Frontal cortex (tissue), 4 donors: ENCODE measurements at places on chromosomes 3 and 15. TPM values are rescaled to one million over a fixed set of nuclear protein-coding genes. Genes with fewer than 3 reads are reported as not detected.

DNA sequence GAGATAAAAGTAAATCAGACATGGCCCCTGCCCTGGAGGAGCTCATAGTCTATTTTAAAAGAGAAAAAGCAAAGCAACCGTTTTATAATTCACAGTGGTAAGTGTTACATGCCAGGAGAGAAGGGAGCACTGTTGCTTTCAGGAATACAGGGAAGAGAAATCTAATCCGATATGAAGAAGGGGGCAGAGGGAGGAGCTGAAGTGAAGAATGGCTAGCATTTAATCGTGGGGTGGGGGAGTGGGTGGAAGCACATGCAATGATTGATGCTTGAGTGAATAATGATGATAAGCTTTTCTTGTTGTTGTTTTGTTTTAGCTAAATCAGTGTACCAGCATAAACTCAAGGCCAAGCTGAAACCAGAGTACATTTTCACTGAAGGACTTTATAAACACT lies 629.5 kb downstream of the MAGI1 start:
- DNase-seq: no peak

GRCh38 chr3:61181874-61182273 lies 69.4 kb downstream of the FHIT start:
- no peak for DNase-seq

DNA sequence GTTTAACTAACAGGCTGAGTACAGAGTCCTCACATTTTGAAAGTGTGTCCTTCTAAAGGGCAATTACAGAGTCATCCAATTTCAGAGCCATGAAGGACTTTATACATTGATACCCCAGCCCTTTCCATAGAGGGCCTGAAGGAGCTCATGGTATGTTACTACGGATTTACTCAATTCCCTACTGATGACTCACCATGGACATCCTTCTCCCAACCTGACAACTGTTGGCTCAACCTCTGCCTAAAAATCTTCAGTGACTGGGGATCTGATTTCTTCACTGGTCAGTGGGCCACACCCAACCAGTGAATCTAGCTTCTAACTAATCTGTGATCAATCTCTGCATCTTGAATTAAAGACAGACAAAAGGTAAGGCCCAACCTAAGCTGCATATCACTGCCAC lies 963.4 kb upstream of the CFAP20DC start:
- no peak for DNase-seq

DNA sequence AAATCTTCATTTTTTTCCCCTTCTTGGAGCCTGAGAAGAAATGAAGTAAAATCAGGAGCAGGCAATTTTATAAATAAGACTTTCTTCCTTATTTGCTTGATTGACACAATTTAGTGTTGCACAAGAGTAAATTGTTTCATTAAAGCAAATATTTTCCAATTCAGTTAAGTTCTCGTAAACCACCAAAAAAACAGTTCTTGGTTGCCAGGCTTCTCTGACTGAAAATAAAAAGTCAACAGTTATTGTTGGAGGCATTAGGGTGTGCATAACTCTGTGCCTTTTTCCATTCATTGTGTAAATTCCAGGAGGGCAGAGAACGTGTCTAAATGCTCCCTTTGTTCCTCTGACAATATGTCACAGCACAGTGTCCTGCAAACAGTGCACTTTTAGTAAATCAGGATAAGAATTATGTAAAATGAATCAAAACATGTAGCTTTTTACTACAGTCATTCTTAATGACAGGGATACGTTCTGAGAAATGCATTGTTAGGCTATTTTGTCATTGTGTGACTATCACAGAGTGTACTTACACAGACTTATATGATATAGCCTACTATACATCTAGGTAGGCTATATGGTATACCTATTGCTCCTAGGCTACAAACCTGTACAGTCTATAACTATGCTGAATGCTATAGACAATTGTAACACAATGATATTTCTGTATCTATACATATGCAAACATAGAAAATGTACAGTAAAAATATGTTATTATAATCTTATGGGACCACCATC lies at the start of gene CP:
Gene CP, minus strand, starts transcription at position 47 of the 735 bp plus-strand sequence. Its CDS starts 37 bp downstream, at position 10.
- no peak for DNase-seq

GRCh38 chr3:160675566-160676124 lies 1.3 kb upstream of the ARL14 start:
- no peak for DNase-seq

LRRC31 gene
- under 0.01 TPM for total RNA-seq

- DNase-seq: no peak
Observed at GRCh38 chr3:23217872-23218554, 14.9 kb downstream of the UBE2E2 start.

DNA sequence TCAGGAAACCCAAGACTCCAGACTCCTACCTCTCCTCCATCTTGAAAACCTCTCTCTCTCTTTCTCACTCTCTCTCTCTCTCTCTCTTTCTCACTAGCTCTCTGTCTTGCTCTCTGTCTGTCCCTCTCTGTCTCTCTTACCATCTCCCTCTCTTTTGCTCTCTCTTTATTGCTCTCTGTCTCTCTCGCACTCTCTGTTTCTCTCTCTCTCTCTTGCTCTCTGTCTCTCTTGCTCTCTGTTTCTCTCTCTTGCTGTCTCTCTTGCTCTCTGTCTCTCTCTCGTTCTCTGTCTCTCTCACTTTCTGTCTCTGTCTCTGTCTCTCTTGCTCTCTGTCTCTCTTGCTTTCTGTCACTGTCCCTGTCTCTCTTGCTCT lies 75.0 kb upstream of the NR2E3 start:
- no peak for DNase-seq

CHRM5 gene
- total RNA-seq: 0.41 TPM

SERPINI2 gene
- total RNA-seq: 0.41 TPM

CCK gene
- 54.6 TPM for total RNA-seq

- no peak for DNase-seq
Observed at GRCh38 chr3:160546727-160547126, 18.6 kb downstream of the KPNA4 start.

PRICKLE2 gene
- total RNA-seq: 84.0 TPM

DNA sequence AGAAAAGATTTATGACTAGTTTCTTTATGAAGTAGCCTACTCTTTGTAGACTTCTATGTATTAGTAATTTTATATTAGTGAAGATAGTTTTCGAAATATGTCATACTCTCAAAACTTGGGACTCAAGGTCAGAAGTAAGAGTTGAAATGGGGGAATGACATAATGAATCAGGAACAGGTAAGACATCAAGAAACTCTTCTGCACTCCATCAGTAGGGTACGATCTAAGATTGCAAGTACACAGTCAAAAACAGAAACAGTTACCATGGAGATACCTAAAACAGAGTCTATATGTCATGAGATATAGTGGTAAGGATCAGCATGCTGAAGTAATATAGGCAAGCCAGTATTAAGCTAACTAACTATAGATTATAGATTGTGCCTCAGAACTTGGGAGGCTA lies 187.0 kb upstream of the MLF1 start:
- DNase-seq: no peak

DNA sequence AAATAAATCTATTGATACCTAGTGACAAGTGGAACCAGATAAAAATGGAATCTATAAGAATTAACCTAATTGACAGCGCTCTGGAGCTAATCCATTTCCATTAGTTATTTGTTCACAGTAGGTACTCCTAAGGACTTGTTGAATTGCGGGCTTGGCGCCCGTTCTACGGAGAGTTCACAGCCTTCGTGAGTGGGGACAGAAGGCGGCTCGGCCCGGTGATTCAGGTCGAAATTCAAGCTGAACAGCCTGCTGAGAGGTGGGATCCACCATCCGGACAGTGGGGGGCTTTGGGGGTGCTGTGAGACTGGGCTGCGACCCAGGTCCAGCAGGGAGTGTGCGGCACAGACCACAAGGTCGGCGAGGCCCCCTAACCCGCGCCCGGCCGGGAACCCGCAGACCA lies 779 bp upstream of the CTNNB1 start:
- DNase-seq: no peak

ZFYVE19 gene
- 18.8 TPM for total RNA-seq

RGMA gene
- total RNA-seq: 6.1 TPM

GLDN gene
- 2.0 TPM for total RNA-seq

ARF4 gene
- total RNA-seq: 132 TPM

NR2F2 gene
- 4.9 TPM for total RNA-seq

EPB42 gene
- 2.0 TPM for total RNA-seq

- DNase-seq: peak; percentile 83
Observed at GRCh38 chr3:180601688-180602666, at the start of gene TTC14. TSS of gene TTC14 (plus strand) at chr3:180602163. CDS start at chr3:180602262, 99 bp downstream.

TRAIP gene
- total RNA-seq: 2.0 TPM

- no peak for DNase-seq
Observed at GRCh38 chr3:126546013-126546412, 12.7 kb downstream of the C3orf22 start.

DNA sequence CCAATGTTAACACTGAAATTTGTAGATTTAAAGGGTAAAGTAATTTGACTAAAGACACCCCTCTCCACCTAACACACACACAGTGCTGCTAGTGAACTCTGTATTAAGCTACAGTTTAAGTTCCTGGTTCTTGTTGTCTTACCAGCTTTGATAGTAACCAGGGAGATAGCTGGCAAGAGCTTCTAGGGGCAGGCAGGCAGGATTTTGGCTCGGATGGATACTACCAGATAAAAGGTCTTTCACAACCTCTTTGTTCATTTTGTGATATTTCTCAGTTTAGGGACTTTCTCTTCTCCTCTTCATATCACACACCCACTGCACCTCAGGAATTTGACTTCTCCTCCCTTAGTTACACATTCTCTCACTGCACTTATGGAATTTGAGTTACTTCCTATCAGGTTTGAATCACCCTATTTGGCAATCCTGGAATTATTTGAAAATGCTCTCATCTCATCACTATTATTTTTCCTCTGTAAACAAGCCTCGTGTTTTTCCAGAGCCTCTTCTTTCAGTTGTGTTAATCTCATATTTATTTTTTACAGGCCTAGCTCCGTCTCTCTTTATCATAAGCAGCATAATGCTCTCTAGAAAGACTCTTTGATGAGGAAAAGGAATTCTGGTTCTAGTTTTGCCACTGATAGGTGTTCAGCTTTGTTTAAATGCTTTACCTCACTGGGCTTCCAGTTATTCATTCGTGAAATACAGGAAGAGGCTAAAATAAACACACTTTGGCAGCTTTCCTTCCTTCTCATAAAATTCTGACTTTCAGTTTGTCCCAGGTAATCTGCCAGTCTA lies 23.0 kb upstream of the CLDN1 start:
- DNase-seq: no peak

IVD gene
- total RNA-seq: 15.1 TPM

DNA sequence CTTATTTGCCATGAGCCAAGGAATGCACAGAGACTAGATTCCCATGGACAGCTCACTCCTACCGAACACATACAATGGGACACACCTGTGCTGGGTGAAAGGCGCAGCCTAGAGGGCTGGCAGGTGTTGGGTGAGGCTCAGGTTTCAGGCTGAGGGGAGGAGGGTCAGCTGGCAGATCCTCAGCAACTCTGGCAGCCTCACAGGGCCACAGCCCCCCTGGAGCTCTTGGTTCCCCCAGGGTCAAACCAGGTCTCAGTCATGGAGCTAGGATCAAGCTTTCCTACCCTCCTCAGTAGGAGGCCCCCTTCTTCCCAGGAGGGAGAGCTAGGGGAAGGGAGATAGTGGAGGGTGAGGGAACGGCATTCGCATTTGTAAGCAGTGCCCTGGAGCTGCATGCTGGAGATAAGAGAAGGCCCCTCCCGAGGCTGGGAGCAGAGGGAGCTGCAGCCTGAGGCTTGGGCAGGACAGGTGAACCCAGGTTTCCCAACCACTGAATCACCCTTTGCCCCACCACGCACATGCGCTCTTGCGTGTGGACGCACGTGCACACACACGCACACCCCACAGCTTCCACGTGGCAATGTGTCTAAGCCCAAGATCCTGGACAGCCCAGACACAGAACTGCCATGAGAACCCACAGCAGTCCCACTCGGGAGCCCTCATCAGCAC lies 26.3 kb upstream of the TFRC start:
- DNase-seq: no peak

DNA sequence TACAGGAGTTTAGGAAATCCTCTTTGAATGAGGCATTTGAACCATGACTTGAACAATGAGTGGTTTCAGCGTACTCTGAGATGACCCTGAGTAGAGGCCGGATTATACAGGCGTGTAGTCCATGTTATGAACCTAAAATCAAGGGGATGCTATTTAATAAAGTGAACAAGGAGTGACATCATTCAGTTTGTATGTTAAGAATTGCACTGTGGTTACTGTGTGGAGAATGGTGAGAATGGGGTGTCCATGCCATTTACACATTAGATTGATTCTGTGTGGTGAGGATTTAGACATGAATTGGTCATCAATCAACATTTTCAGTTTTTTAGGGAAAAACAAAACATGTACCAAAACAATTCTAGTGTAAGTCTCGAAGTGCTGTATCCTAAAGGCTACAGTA lies 65.8 kb downstream of the TPRG1 start:
- no peak for DNase-seq

- no peak for DNase-seq
Observed at GRCh38 chr15:42955518-42955917, 34.9 kb upstream of the TTBK2 start.

CISH gene
- 0.41 TPM for total RNA-seq

DNA sequence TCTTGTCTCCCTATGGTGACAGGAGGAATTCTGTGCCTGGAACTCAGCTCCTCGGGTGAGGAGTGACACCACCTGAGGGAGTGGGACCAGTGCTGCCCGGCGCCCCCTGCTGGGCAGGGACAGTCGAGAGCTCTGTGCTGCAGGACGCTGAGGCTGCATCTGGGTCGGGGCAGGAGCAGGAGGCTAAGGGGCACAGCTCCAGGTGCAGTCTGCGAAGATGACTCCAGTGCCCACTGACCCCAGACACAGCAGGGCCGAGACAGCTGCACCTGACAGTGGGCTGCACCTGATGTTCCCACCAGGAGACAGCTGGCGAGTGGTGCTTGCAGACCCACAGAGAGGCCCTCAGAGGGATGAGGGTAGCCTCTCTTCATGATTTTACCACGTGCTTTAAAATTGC lies 152.9 kb downstream of the ATP10A start:
- no peak for DNase-seq

DNA sequence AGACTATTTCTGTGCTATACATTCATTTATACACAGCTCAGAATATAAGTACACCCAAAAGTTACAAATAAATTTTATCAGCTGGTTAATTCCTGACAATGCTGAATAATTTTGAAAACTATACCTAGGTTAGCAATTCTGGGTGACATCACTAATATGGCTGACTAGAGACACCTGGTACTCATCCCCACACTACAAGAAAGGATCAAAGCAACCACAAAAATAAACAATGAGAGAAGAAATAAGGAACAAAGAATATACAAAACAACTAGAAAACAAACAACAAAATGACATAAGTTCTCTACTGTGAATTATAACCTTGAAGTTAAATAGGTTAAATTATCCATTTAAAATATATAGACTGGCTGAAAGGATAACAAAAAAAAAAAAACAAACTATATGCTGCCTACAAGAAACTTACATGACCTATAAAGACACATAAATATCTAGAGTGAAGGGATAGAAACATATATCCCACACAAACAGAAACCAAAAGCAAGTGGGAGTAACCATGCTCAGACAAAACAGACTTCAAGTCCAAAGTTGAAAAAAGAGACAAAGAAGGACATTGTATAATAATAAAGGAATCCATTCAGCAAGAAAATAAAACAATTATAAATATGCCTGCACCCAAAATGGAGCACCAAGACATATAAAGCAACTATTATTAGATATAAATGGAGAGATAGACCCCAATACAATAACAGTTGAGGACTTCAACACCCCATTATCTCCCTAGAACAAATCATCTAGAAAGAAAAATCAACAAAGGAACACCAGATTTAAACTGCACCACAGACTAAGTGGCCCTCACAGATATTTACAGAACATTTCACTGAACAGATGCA lies 57.8 kb downstream of the IMPG2 start:
- peak; percentile 3 for DNase-seq
